Fibroblast of upper back skin (primary cell): ENCODE measurements at places on chromosomes 5 and 9.

DNA sequence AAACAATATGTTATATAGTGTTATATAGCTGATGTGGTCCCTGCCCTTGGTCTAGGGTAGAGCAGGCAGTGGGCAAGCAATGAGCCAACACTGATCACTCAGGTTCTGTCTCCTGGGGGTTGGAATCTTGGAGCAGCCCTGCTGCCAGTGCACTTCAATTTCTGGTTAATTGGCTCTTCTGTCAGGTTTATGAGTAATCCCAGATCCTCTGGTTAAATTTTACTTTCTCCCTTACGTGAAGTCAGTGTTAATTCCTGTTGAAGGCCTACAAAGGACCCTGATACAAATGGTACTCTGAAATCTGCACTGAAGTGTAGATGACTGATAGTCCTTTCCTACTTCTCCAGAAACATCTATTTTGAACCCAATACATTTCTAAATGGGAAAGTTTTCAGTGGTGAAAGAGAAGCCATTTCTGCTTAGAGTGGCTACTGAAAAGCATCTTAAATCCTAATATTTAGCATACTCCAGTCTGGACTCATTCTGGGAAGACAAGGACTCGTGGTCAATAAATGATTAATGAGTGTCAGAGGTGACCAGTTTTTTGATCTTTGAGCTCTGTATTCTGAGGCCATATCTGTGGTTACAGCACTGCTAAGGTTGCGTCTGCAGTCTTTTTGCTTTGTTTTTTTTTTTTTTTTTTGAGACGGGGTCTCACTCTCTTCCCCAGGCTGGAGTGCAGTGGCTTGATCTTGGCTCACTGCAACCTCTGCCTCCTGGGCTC is 442.4 kb downstream of the KIF4B start:
- no peak for DNase-seq

GRCh38 chr5:117455236-117456233 is 880.9 kb upstream of the SEMA6A start:
- no peak for DNase-seq

DNA sequence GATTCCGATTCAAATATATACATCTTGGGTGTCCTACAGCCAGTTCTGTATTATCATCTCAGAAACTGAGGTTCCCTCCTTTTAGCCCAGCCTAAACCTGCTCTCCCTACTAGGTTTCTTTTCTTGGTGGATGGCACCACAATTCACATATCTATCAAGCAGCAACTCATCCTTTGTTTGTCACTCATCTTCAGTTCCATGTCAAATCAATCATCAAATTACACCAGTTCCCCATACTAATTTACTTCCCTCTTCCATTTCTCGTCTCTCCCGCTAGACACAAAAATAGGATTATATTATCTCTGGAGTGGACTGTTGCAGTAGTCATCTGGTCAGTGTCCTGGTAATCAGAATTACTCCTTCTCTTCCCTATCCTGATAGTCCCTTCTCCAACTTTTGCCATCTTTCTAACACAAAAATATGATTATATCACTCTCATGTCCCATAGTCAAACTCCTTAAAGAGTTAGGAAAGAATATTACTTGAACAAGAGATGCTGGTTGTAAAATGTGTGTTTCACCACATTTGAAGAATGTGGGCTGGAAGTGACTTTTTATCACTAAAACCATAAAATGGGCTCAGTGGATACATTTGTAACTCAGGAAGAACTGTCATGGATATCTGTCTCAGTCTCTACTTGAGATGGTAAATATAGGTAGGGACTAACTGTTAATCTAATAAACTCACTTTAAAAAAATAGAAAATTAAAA is 69.1 kb upstream of the RICTOR start:
- DNase-seq: no peak

- no peak for DNase-seq
Observed at GRCh38 chr5:179379321-179379890, 34.1 kb upstream of the ADAMTS2 start.

GRCh38 chr9:81826517-81826906 is 101.7 kb upstream of the SPATA31D4 start:
- DNase-seq: peak; percentile 56

- peak; percentile 43 for DNase-seq
Observed at GRCh38 chr5:113083481-113083880, 106.9 kb downstream of the DCP2 start.

- peak; percentile 78 for DNase-seq
Observed at GRCh38 chr9:132026932-132027585, 52.6 kb downstream of the MED27 start.
